G401 (cell line): ENCODE measurements at places on chromosomes 7 and 10.

DNA sequence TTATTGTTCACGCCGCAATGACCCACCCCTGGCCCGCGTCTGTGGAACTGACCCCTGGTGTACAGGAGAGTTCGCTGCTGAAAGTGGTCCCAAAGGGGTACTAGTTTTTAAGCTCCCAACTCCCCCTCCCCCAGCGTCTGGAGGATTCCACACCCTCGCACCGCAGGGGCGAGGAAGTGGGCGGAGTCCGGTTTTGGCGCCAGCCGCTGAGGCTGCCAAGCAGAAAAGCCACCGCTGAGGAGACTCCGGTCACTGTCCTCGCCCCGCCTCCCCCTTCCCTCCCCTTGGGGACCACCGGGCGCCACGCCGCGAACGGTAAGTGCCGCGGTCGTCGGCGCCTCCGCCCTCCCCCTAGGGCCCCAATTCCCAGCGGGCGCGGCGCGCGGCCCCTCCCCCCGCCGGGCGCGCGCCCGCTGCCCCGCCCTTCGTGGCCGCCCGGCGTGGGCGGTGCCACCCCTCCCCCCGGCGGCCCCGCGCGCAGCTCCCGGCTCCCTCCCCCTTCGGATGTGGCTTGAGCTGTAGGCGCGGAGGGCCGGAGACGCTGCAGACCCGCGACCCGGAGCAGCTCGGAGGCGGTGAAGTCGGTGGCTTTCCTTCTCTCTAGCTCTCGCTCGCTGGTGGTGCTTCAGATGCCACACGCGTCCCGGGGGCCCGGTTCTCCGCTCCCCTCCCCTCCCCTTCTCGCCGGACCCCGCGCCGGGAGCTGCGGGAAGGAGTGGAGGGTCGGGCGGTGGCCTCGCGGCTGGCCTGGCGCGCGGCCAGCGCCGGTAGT is at the start of gene CBX3:
Gene CBX3 (plus strand): TSS at position 499 of the 772 bp plus-strand sequence. CDS start 1,254 bp downstream, outside the sequence.
- DNase-seq, result peak; percentile 86

DNA sequence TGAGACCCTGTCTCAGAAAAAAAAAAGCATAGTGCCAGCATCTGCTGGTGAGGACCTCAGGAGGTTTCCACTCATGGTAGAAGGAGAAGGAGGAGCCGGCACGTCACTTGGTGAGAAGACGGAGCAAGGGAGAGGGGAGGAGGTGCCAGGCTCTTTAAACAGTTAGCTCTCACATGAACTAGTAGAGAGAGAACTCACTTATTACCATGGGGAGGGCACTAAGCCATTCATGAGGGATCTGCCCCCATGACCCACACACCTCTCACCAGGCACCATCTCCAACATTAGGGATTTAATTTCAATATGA is 62.9 kb upstream of the VKORC1L1 start:
- DNase-seq, result no peak

GRCh38 chr7:29237489-29237888 is 42.9 kb downstream of the CHN2 start:
- no peak for DNase-seq

DNA sequence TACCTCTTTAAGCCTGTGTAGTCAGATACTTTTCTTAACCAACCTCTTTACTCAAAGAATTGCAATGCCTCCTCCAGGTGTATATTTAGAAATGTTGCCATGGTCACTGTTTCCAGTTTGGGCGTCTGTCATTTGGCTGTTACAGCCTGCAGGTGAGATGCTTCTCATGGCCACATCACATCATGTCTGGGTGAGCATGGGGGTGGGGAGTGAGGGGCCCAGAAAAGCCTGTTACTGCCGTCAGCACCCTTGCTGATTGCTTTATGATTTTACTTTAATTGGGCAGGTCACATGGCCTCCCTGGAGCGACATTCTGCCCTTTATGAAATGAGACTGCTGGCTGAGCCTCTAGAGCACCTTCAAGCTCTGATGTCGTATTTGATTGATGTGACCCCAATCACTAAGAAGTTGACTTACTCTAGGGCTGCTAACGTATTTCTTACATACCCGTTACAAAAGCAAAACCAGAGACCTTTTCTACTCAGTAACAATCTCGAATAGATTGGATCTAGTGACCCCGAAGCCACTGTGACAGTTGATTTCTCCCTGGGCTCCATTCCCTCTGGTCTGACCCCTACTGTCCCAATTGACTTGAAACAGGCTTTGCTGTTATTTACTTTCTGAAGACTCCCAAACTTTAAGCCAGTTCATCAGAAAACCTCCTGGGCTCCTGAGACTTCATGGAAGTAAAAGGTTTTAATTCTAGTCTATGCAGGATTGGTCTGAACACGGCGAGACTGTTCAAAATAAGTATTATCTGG is 60.7 kb downstream of the OTUD1 start:
- no peak for DNase-seq

- no peak for DNase-seq
Observed at GRCh38 chr7:66304536-66304935, 99.4 kb downstream of the TPST1 start.

DNA sequence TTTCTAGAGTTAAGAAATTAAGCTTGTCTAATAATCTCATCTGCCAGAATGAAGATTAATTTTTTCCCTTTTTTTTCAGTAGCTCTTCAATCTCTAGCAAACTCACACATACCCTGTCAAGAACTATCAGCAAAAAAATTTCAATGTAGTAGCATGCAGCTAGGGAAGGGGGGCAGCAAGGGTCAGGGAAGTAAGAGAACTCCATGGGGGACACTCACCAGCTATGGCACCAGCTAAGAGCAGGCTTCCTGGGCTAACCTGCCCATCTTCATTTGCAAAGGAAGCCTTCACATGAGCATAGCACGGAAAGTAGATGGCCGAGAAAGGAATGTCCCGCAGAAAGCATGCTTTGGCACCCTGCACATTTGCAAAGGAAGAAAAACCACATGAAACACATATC is 190.4 kb downstream of the SLC25A13 start:
- no peak for DNase-seq

- no peak for DNase-seq
Observed at GRCh38 chr7:130957137-130957513, 223.1 kb upstream of the KLF14 start.

DNA sequence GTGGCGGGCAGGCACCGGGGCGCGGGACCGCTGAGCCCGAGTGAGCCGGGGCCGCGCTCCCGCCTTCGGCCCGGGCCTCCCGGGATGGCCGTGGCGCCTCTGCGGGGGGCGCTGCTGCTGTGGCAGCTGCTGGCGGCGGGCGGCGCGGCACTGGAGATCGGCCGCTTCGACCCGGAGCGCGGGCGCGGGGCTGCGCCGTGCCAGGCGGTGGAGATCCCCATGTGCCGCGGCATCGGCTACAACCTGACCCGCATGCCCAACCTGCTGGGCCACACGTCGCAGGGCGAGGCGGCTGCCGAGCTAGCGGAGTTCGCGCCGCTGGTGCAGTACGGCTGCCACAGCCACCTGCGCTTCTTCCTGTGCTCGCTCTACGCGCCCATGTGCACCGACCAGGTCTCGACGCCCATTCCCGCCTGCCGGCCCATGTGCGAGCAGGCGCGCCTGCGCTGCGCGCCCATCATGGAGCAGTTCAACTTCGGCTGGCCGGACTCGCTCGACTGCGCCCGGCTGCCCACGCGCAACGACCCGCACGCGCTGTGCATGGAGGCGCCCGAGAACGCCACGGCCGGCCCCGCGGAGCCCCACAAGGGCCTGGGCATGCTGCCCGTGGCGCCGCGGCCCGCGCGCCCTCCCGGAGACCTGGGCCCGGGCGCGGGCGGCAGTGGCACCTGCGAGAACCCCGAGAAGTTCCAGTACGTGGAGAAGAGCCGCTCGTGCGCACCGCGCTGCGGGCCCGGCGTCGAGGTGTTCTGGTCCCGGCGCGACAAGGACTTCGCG is 534 bp downstream of the FZD9 start:
- no peak for DNase-seq

- no peak for DNase-seq
Observed at GRCh38 chr10:104630731-104631130, 10.4 kb upstream of the SORCS3 start.

GRCh38 chr7:106418526-106418925 is 133.7 kb upstream of the NAMPT start:
- DNase-seq, result no peak

GRCh38 chr7:34612661-34613060 is 45.4 kb upstream of the NPSR1 start:
- DNase-seq, result no peak

GRCh38 chr7:101535351-101535751 is 93.7 kb downstream of the MYL10 start:
- DNase-seq, result no peak

GRCh38 chr10:114869520-114869892 is 47.9 kb downstream of the FHIP2A start:
- no peak for DNase-seq

GRCh38 chr10:43960477-43960876 is 311.8 kb upstream of the ZNF32 start:
- no peak for DNase-seq

DNA sequence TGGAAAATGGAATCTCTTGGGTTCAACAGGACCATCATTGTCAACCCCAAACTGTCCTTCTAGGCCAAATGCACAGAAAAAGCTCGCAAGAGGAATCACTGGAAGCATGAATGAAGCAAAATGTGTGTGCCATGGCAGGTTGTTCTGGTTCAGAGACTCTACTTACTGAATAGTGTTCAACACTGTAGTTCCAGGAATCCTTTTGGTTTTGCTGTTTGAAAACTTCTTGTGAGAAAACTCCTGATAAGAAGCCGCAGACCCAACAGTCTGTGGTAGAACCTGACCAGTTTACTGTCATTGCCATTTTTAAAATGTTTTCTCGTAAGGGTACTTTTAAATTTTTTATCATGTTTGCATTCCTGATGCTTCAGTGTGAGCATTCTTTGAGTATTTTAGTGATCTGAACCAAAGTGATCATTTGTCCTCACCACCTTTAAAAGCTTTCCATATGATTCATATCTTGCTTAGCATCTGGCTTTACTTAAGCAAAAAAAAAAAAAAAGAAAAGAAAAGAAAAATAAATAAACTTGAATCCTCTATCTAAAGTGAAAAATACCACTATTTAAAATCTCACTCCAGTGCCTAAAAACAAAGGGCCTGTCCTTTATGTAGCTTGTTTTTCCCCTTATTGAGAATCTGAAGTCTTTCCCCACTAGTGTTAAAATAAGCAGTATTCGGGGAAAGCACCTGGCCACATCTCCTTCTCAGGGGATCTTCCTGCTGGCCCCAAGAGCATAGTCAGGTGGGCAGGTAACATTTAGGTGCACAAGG is 92.4 kb downstream of the WNT2 start:
- DNase-seq, result no peak

DNA sequence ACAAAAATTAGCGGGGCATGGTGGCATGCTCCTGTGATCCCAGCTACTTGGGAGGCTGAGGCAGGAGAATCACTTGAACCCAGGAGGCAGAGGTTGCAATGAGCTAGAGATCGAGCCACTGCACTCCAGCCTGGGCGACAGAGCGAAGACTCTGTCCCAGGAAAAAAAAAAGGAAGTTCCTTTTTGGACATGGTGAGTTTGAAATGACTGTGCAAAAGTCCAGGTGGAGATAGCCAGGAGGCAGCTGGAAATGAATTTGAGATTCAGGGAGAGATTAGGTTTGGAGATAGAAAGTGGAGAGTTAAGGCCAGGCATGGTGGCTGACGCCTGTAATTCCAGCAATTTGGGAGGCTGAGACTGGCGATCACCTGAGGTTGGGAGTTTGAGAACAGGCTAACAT is 139.1 kb downstream of the MARCHF5 start:
- no peak for DNase-seq

GRCh38 chr7:34333925-34334324 is 324.1 kb upstream of the NPSR1 start:
- no peak for DNase-seq

DNA sequence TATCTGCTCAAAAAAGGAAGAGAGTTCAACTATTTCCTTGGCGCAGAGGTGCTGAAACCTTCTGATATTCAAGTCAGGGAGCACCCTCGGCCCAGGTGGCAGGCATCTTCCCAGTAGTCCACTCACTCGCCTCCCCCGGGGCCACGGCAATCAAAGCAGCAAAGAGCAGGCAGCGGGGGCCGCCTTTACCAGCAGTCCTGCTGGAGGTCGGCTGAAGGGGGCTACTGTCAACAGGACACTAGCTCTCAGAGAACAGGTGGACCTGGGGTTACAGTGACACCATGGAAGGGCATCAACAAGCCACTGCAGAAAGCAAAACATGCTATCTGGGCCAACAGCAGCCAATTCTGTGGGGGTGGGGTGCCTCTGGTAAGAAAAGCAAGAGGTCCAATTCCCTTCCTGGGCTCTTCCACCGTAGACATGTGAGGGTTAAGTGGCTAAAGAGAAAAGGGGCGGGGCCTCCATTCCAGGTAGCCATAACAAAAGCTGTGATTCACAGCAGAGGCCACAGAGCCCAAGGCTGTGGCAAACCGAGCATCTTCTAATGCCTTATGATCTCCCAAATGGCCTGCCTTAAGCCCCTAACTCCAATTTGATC is 9.4 kb downstream of the FZD9 start:
- DNase-seq, result no peak

DNA sequence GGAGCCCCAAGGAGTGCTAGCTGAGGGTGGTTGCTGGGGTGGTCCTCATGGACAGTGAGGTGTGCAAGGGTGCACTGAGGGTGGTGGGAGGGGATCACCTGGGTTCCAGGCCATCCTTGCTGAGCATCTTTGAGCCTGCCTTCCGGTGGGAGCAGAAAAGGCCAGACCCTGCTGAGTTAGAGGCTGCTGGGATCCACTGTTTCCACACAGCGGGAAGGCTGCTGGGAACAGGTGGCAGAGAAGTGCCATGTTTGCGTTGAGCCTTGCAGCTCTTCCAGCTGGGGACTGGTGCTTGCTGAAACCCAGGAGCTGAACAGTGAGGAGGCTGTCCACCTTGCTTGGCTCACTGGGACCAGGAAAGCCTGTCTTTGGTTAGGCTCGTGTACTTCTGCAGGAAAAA is 34.9 kb downstream of the PRF1 start:
- DNase-seq, result no peak

GRCh38 chr10:100303724-100304319 is 17.3 kb upstream of the BLOC1S2 start:
- DNase-seq, result peak; percentile 47

DNA sequence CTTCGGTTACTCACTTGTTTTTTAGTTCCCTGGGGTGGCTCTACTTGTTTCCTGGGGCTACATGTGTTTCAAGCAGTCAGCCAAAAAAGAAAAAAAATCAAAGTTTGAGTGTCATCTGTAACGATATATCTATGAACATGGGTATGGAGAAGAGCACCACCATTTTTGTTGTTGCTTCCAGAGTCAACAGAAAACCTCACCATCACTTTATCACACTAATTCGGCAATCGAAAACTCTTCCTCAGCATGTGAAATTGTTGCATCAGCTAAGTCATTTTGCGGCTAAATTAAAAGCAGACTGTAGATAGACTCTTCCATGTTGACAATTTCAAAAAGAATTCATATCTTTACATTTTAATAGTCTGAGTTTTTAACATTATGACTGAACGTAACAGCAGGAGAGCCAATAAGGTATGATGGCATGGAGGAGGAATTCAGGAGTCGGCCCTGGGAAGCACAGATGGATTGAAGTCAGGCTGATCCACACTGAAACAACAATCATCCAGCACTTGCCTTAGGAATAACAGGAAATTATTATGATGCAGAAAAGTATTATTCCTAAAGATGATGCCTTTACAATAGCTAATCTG is 455.7 kb upstream of the KLF6 start:
- no peak for DNase-seq

DNA sequence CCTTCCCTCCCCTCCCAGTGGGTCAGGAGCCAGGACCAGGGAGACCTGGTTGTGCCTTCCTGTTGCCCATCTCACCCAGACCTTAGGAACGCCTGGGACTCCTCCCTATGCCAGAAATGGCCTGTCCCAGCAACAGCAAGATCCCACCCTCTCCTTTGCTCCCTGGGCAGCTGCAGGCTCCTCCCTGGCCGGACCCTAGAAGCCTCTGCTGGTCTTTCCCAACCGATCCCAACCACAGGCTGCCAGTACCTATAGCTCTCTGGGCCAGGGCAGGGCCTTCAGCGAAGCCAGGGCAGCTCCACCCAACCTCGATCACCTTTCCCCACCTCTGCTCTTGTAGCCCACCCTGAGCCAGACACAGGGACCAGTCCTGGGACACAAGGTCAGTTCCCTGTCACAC is 21.9 kb downstream of the LDB3 start:
- DNase-seq, result no peak
